ENCODE measurements at places on chromosomes 3 and 15.

DNA sequence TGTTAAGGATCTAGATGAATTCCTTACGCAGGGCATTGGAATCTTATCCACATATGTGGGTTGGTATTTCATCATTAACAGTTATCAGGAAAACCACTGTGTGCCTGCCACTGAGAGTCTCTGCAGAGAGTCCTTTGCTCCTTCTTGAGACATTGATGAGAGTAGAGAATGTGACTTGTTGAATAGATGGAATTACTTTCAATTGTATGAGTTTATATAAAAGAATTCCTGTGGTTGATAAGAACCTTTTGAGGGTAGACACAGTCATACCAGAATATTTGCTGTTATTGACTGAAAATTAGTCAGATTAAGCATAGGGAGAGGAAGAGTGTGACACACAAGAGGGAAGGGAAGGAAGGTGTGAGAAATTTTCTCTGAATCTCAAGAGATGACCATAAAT, 30.8 kb downstream of the ARHGEF26 start:
- DNase-seq: no peak
- H3K27me3 ChIP-seq: no peaks in the 10 kb centered on the region
- no peaks in the 10 kb centered on the region for H3K4me1 ChIP-seq
- H3K36me3 ChIP-seq: no peaks in the 10 kb centered on the region

DNA sequence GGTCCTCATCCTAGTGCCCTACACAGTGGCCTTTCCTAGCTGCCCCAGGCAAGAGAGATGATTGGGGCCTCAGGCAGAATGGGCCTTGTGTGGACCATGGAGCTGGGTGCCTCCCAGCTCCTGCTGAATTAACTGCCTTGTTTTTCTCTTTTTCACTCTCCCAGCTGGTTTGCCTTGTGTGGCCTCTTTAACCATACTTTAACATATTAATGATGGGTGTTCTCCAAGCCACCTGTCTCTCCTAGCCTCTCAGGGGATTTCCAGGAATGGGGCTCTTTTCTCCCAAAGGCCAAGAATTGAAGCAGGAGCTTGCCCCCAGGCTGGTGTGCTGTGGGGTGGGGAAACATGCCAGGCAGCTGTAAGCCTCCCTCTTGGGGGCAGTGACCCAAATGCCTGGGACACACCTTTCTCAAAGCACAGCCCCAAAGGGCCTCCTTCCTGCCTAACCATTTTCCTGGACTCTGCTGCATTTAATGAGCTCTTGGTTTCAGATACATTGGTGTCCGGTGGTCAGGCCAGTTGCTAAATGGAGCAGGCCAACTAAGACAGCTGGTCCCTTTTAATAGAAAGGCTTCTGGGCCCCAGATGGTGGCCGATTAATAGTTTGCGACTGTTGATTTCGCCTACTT, 5.6 kb downstream of the ALPK3 start:
- no peaks in the 10 kb centered on the region for H3K4me1 ChIP-seq
- H3K36me3 ChIP-seq: no peaks in the 10 kb centered on the region
- no peaks in the 10 kb centered on the region for H3K27me3 ChIP-seq
- H3K27ac ChIP-seq: no peak overlapping the region
- DNase-seq: no peak

GRCh38 chr3:53026382-53027162, 19.3 kb downstream of the SFMBT1 start:
- H3K27me3 ChIP-seq: no peaks in the 10 kb centered on the region
- peaks cover 5% of the 10 kb centered on the region for H3K4me1 ChIP-seq
- H3K27ac ChIP-seq: no peak overlapping the region
- no peaks in the 10 kb centered on the region for H3K36me3 ChIP-seq
- no peak for DNase-seq

DNA sequence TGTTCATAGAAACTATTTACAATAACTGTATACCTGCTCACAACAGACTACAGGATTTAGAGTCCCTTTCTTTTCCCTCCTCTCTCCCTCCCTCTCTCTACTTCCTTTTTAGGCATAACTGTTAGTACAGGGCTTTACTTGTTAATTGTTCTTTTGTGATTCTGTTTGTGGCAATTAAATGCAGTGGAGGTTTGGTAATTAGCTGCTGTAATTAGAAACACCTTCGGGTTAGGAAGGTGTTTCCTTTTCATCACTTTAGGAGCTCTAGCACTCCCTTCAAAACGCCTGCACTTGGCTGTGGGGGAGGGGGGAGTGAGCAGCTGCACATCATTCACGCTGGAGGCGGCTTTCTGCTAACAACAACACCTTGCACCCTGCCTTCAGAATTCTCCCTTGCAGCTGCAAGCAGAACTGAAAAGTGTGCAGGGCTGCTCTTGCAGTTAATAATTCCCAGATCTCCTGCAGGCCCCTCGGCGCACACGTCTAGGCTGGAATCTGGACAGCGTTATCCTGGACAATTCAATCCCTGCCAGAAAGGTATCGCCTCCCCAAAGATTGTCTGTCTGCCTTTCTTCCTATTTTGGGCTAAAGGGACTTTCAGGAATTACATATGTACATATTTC, 242.6 kb upstream of the RGMA start:
- H3K4me1 ChIP-seq: no peaks in the 10 kb centered on the region
- peaks cover 2% of the 10 kb centered on the region for H3K27me3 ChIP-seq
- no peak for DNase-seq

DNA sequence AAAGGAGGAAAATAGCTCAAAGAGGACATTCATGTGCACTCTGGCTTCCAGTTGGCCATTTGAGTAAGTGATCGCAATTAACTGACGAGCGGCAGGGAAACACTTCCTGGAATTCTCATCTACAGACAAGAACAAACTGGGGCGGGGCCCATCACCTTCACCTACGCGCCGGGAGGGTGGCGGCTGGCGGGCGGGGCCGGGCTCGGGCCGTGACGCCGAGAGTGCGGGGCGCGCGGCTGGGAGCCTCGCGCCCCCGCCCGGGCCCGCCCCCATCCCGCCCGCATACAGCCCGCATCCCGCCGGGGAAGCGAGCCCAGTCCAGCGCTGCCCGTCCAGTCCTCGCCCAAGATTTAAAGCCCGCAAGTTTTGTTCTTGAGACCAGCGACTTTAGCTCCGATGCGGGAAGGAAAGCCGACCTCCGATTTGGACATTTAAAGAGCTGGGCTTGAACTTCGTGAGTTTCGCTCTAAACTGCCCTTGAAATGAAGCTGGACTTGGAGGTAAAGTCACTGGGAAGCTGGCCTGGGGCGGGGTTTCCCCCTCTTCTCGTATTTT, at the start of gene B3GNT5:
Gene B3GNT5, plus strand, starts transcription at position 281 of the 555 bp plus-strand sequence. CDS start 16,546 bp downstream, outside the sequence.
- H3K4me1 ChIP-seq: no peaks in the 10 kb centered on the region
- no peak for DNase-seq
- H3K27me3 ChIP-seq: peaks cover 9% of the 10 kb centered on the region
- peak within 1 kb of the TSS; percentile 53 for H3K4me3 ChIP-seq
- H3K36me3 ChIP-seq: no peaks in the 10 kb centered on the region

DNA sequence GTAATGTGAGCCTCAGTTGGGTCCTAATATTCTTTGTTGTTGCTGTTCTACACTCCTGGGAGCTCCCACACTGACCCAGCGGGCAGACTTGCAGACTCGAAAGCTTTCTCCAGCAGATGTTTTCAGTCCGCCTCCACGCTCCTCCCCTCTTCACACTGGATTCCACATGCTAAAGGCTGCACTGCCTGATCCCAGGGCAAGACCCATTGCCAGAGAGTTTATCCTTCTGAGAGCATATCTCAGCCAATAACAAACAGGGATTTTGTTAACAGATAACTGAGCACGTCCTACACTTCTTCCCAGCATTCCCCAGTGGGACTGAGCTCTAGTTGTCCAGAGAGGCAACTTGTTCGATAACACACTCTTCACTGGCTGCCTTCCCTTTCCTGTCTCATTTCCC, 8.0 kb upstream of the COL6A6 start:
- DNase-seq: no peak
- no peak overlapping the region for H3K4me3 ChIP-seq
- H3K4me1 ChIP-seq: no peaks in the 10 kb centered on the region
- H3K36me3 ChIP-seq: no peaks in the 10 kb centered on the region
- H3K27me3 ChIP-seq: no peaks in the 10 kb centered on the region
- no peak overlapping the region for H3K27ac ChIP-seq
